ENCODE measurements at places on chromosomes 13 and 19.
A peak's percentile ranks its signal among the peaks of the same experiment; 100 is the strongest.

DNA sequence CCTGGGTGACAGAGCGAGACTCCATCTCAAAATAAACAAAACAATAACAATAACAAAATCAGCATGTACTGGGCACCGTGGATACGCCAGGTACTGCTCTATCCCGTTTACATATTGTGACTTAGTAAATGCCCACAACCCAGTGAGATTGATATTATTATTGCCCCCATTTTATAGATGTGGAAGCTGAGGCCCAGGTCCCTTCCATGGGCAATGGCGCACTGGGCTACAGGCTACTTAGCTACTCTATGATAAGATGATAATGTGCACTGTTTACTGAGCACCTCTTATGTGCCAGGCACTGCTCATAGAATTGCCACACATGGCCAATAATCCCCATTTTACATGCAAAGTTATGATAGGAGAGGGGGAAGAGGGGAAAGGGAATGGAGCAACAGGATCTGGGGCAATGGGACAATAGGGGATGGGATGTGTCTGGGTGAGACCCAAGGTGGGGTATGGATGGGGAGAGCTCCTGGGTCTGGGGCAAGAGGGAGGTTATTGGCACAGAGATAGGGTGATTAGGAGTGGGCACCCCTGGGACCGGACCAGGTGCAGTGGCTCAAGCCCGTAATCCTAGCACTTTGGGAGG lies 5.4 kb downstream of the KCNN4 start:
- DNase-seq = no peak

DNA sequence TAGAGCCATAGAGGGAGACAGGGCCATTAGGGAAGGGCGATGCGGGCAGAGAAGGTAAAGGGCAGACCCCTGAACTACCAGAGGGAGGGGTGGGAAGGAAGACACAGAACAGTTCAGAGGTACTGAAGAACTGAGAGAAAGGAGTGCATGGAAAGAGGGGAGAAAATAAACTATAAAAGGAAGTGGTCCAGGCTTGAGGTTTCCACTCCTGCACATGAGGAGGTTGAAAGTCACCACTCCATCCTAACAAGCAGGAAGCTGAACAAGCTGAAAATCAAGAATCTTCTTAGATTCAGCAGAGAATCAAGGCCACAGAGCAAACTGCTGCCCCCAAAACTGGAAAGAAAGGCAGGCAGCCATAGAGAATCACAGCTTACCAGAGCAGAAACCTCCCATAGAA lies 45.1 kb downstream of the MIPEP start:
- no peak for DNase-seq

GRCh38 chr19:38252941-38253691 lies 3.1 kb downstream of the PPP1R14A start:
- DNase-seq = no peak

- no peak for DNase-seq
Observed at GRCh38 chr13:43014162-43014561, 9.2 kb upstream of the DNAJC15 start.

DNA sequence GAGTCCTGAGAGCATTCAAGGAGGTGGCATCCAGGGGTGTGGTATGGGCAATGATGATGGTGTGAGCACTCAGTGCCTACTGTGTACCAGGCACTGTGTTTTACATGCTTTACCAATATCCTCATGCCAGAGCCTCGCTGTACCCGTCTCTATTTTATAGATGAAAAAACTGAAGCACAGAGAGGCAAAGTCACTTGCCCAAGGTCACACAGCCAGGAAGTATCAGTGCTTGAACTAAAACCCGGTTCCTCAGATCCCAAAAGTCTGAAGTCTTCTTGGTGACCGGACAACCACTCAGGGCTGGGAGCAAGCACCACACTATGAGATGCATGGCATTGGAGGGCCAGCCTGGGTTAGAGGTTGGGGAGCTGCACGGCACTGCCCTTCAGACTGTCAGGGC lies 84.1 kb downstream of the CHST8 start:
- DNase-seq = no peak

GRCh38 chr19:54481326-54481930 lies 8.3 kb upstream of the CDC42EP5 start:
- no peak for DNase-seq

DNA sequence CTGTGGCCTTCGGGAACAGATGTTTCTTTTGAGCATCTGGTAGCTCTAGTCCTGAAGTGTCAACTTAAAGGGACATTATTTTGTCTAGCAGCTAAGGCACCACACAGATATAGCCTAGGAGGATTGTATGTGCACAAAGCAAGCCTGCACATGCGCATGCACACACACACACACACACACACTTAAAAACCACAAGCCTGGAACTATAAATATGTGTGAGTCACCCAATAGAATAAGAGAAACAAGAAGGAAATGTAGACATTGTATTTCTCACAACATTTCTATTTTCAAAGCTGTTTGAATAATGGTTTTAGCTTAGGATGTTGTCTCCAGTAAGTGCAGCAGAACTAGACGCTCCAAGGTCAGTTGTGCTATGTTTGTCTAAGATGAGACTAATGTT lies 516.5 kb downstream of the SUCLA2 start:
- no peak for DNase-seq

GRCh38 chr19:7554990-7555864 lies 19.7 kb downstream of the PNPLA6 start:
- peak; percentile 22 for DNase-seq

GRCh38 chr13:73891805-73892204 lies 242.4 kb downstream of the KLF12 start:
- no peak for DNase-seq

DNA sequence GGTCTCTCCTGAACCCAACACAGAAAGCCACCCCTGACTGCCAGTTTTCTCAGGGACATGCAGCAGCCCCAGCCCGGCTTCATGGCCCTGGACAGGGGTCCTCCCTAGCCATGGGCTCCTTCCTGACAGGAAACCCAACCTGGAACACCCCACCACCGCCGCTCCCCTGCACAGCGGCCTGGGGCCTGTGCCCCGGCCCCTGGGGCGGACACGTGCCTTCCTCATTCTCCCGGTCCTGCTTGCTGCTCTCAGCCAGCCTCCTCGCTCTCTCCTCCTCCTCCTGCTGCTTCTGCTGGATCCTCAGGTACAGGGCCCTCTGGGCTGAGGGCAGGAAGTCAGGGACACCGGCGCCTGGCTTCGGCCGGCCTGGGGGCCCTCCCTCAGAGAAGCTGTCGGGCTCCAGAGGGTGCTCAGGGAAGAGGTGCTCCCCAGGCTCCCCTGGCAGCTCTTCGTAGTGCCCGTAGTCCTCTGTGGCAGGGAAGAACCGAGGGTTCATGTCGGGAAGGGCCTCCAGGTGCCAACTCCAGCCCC lies 20.5 kb upstream of the TMEM160 start:
- no peak for DNase-seq

- no peak for DNase-seq
Observed at GRCh38 chr19:11375143-11375948, 880 bp downstream of the SWSAP1 start.

- DNase-seq = no peak
Observed at GRCh38 chr13:62627226-62627625, 1211.6 kb upstream of the PCDH20 start.

DNA sequence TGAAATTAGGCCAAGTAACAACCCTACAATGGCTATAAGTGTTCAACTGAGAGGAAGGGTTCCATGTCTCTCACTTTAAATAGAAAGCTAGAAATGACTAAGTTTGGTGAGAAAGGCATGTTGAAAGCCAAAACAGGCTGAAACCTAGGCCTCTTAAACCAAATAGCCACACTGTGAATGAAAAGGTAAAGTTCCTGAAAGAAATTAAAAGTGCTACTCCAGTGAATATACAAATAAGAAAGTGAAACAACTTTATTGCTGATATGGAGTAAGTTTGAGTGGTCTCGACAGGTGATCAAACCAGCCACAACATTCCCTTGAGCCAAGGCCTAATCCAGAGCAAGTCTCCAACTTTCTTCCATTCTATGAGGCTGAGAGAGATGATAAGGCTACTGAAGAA lies 209.6 kb downstream of the KLF12 start:
- no peak for DNase-seq

DNA sequence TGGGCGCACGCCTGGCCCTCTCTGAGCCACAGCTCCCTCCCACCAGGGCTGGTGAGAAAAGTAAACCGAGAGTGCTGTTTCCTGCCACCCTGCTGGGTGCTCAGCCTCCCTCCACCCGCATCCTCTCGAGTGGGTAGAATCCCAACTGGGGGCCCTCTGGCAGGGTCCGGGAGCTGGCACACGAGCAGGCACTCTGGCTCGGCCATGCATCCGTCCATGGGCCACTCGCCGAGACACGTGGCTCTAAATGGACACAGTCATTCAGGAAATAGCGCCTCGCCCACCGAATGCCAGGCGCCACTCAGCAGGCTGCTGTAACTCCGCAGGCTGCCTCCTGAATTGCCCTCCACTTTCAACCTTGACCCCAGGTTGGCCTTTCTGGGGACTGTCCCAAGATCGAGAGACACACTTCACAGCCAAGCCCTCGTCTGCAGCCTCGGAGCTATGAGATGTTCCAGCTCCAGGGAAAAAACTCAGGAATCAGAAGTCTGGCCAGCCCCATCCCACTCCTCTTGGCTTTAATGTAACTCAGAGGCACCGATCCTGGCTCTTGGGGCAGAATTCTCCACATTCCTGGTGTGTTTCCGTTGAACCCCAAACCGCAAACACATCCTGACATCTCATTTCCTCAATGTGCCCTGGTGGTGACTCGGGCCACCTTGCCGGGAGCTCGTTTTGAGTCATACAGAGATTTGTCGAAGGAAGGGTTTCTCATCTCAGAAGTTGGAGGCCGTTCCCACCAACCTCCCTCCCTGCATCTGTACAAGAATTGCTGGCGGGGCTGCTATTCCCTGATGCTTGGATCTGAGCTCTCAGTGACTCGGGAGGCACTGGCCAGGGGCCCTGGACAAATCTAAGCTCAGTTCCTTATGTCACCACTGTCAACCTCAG lies 14.1 kb downstream of the KLF2 start:
- DNase-seq = peak; percentile 57

- no peak for DNase-seq
Observed at GRCh38 chr13:28447206-28447605, 47.7 kb downstream of the FLT1 start.

DNA sequence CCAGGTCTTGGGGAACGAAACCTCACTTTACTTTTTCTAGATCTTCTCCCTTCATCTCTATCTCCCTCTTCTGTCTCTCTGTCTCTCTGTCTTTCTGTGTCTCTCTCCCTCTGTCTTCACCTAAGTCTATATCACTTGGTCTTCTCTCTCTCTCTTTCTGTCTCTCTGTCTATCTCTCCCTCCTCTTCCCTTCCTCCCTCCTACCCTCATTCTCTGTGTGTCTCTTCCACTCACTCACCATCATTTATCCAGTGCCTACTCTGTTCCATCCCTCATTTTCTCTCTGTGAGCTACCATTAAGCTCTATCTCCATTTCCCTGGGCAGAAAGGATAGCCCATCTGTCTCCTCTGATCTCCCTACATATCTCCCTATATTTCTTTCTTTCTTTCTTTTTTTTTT lies 32.2 kb upstream of the FBL start:
- no peak for DNase-seq

- no peak for DNase-seq
Observed at GRCh38 chr13:20679879-20680278, 23.6 kb upstream of the IL17D start.

- DNase-seq = no peak
Observed at GRCh38 chr19:955803-956765, 28.1 kb upstream of the WDR18 start.

DNA sequence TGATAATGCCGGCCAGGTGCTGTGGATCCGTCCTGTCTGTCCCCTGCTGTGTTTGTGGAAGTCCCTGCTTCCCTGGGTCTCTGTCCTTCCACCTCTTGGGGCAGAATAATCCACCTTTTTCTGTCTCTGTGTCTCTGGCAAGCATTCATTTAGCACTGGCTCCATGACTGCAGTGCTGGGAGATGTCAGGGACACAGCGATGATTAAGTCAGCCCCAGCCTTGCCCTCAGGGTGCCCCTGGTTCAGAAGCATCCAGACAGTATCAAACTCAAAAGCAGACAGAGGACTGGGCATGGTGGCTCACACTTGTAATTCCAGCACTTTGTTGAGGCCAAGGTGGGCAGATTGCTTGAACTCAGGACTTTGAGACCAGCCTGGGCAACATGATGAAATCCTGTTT lies 1.5 kb downstream of the HIPK4 start:
- DNase-seq = no peak

DNA sequence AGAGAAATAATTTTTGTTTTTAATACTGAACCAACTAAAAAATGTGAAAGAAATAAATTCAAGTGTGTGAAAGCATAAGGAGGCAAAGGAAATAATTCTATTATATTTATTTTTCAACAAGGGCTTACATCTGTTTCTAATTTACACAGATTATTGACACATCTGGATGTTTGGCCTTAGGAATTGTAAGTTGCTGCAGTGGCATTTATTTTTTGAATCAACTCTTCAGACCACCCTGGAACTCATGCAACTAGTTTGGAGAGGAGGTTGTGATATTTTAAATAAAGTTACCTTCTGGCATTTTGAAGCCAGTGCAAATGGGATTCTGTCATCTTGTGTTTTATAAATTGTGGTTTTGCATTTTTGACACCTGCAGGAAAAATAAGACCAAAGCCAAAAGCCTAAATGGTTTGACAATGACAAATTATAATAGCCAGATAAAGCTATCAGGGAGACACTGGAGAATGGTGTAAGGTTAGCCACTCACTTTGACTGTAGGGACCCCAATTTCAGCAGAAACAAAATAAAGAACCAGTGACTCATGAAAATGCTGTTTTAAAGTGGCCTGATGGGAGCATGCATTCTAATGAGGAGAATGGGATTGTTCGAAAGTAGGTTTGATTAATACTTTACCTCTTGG lies 192.9 kb downstream of the KLF5 start:
- DNase-seq = no peak

DNA sequence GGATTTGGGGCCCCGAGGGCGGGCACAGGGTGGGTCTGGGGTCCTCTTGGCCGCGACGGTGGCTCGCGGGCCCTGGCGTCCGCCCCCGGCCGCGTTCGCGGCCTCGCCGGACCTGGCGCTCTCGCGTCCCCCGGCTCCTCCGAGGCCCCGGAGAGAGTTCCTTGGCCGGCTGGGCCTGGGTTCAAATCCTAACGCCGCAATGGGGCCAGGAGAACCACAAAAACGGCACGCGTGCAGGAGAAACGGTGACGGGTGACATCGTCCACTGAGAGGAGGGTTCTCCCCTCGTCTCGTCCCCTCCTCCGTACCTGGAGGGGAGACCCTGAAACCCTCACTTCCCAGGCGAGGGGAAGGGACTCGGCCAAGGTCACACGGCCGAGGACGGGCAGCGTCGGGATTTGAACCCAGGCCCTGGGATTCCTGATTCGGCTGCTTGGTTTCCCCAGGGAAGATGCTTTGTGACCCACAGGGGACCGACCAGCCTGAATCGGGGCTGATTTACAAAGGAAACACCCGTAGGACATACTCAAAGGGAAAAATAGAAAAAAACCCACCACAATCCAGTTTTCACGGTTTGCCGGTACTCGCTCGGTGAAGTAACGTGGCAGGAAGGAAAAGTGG lies 624 bp downstream of the SAFB start:
- no peak for DNase-seq

DNA sequence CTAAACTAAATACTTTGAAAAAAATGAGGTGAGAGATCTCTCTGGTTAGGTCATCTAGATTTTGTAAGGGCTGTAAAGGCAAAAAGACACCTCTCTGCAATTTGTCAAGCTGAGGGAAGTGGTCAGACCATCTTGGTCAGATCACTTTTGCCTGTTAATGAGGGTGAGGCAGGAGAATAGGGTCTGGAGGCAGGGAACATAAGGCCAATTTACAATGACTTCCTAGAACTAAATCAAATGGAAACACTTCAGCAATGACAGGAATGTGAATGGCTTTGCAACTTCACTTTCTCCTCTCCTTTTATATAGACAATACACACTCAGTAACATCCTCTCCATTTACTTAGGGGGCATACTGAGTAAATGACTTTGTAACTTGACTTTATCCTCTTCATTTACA lies 1653.4 kb downstream of the SLITRK5 start:
- no peak for DNase-seq

- no peak for DNase-seq
Observed at GRCh38 chr19:57719424-57719823, 8.0 kb downstream of the ZNF671 start.

Data from stimulated activated CD4-positive, alpha-beta T cell treated with anti-CD3 and anti-CD28 coated beads, TNF-alpha, amount 100 ng/mL, for 48 hours (primary cell).